Ascending aorta (tissue), 2 donors: ENCODE measurements at places on chromosomes 7 and 10.

DNA sequence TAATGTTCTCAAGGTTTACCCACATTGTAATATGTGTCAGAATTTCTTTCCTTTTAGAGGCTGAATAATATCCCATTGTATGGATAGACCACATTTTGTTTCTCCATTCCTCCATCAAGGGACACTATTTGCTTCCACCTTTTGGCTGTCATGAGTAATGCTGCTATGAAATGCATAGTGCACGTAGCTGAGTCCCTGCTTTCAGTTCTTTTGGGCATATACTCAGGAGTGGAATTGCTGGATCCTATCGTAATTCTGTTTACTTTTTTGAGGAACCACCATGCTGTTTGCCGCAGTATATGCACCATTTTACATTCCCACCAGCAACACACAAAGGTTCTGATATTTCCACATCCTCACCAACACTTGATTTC lies 60.0 kb downstream of the PRF1 start:
- H3K4me3 ChIP-seq = no peak overlapping the region
- H3K36me3 ChIP-seq = peaks cover 6% of the 10 kb centered on the region
- H3K4me1 ChIP-seq = no peaks in the 10 kb centered on the region
- no peak overlapping the region for H3K27ac ChIP-seq
- DNase-seq = no peak

GRCh38 chr10:20202337-20202736 lies 386.1 kb downstream of the PLXDC2 start:
- H3K4me1 ChIP-seq = no peaks in the 10 kb centered on the region
- H3K27ac ChIP-seq = no peak overlapping the region
- no peak for DNase-seq
- no peaks in the 10 kb centered on the region for H3K27me3 ChIP-seq
- no peak overlapping the region for H3K4me3 ChIP-seq

DNA sequence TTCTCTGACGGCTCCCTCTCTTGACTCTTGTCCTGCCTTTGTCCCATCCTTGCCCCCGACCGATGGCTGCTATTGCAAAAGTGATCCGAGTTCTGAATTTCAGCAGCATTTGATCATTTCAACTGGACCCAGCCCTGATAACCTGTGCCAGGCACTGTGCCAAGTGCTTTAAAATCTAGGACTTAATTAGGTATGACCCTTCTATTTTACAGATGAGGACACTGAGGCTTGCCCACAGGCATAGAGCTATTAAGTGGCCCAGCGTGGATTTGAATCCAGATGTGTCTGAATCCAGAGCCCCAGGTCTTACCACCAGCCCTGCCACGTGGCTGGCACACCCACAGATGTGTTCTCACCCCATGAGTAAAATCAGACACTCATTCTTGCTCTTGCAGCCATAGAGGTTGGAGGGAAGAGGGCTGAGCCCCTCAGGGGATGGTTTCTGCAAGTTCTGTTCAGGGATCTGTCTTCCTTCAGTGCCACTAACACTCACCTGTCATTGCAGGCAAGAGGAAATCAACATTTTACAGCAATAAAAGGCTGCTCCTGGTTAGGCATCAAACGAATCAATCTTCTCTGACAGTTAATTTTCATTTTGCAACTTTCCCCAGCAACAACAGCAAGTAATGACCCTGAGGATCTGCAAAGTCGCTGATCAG lies 101.2 kb downstream of the GRID1 start:
- no peaks in the 10 kb centered on the region for H3K27me3 ChIP-seq
- no peaks in the 10 kb centered on the region for H3K4me1 ChIP-seq
- H3K4me3 ChIP-seq = no peak overlapping the region
- no peak for DNase-seq
- no peaks in the 10 kb centered on the region for H3K36me3 ChIP-seq
- H3K27ac ChIP-seq = no peak overlapping the region

GRCh38 chr10:128612195-128612594 lies 486.0 kb upstream of the MKI67 start:
- no peak overlapping the region for H3K4me3 ChIP-seq
- H3K36me3 ChIP-seq = no peaks in the 10 kb centered on the region
- H3K27me3 ChIP-seq = no peaks in the 10 kb centered on the region
- no peak overlapping the region for H3K27ac ChIP-seq

GRCh38 chr7:40948239-40948638 lies 754.7 kb downstream of the INHBA start:
- no peaks in the 10 kb centered on the region for H3K4me1 ChIP-seq
- no peaks in the 10 kb centered on the region for H3K36me3 ChIP-seq
- no peak overlapping the region for H3K4me3 ChIP-seq
- no peak overlapping the region for H3K27ac ChIP-seq
- DNase-seq = no peak
- H3K27me3 ChIP-seq = no peaks in the 10 kb centered on the region

GRCh38 chr7:3917436-3917835 lies 616.4 kb downstream of the SDK1 start:
- no peak for DNase-seq
- H3K27ac ChIP-seq = no peak overlapping the region
- H3K4me3 ChIP-seq = no peak overlapping the region
- no peaks in the 10 kb centered on the region for H3K36me3 ChIP-seq

- DNase-seq = no peak
- no peaks in the 10 kb centered on the region for H3K36me3 ChIP-seq
- no peak overlapping the region for H3K27ac ChIP-seq
- peak overlapping the region; percentile 97 for H3K4me3 ChIP-seq
- no peaks in the 10 kb centered on the region for H3K27me3 ChIP-seq
Observed at GRCh38 chr7:37921876-37922275, 1.4 kb downstream of the EPDR1 start.

- H3K4me1 ChIP-seq = no peaks in the 10 kb centered on the region
- DNase-seq = no peak
- no peak overlapping the region for H3K4me3 ChIP-seq
- H3K27me3 ChIP-seq = no peaks in the 10 kb centered on the region
Observed at GRCh38 chr7:45646207-45646821, 72.1 kb downstream of the ADCY1 start.

- DNase-seq = no peak
- no peak overlapping the region for H3K4me3 ChIP-seq
- no peaks in the 10 kb centered on the region for H3K36me3 ChIP-seq
- no peaks in the 10 kb centered on the region for H3K4me1 ChIP-seq
- no peak overlapping the region for H3K27ac ChIP-seq
Observed at GRCh38 chr7:43136064-43136463, 23.6 kb downstream of the HECW1 start.

DNA sequence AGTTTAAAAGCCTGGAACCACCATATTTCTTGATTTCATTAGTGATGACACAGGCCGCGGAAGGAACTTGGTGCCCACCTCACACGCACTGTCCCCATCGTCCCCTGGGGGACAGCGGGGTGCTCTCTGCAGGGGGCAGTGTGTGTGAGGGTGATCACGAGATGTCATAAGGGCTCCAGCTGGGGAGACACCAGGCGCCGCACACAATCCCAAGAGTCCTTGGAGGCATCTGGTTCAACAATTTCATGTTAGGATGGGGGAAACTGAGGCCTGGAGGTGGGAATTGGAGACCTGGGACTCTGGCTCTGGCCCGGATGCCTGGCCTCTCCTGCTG lies 66.4 kb downstream of the ELFN1 start:
- no peak overlapping the region for H3K27ac ChIP-seq
- H3K4me1 ChIP-seq = no peaks in the 10 kb centered on the region
- no peak overlapping the region for H3K4me3 ChIP-seq
- H3K36me3 ChIP-seq = no peaks in the 10 kb centered on the region
- H3K27me3 ChIP-seq = no peaks in the 10 kb centered on the region
- DNase-seq = no peak

GRCh38 chr10:72552857-72553256 lies 73.0 kb downstream of the MICU1 start:
- H3K36me3 ChIP-seq = peaks cover 32% of the 10 kb centered on the region
- no peak overlapping the region for H3K27ac ChIP-seq
- no peaks in the 10 kb centered on the region for H3K27me3 ChIP-seq
- DNase-seq = no peak

- DNase-seq = no peak
- H3K36me3 ChIP-seq = peaks cover 51% of the 10 kb centered on the region
- peak overlapping the region; percentile 33 for H3K27ac ChIP-seq
Observed at GRCh38 chr10:32038777-32039176, 17.4 kb downstream of the KIF5B start.

DNA sequence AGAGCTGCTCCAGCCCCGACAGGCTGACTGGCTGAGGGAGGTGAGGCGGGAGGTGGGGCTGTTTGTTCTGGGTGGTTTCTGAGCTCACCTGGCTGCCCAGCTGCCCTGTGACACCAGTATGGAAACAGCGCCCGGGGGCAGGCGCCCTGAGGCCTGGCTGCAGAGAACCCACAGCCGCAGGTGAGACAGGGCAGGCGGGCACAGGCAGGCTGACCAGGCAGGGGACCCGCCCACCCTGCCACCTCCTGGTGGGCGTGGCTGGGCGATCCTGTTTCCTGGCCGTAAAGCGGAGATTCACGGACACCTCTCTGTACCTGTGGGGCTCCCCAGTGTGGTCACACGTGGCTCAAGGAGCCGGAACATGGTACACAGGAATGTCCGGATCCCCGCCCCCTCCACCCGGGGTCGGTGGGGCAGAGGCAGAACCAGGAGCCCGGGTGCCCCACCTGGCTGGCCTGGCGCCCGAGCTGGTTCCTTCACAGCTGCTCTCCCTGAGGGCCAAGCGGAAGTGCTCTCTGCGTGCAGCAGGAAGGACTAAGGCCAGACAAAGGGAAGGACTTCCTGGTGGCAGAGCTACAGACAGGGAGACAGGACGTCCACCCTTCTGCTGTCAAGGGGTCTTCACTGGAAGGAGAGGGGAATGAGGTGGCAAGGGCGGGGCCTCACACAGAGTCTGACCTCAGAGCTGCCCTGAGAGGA lies 3.9 kb downstream of the MICALL2 start:
- no peak overlapping the region for H3K4me3 ChIP-seq
- no peak overlapping the region for H3K27ac ChIP-seq
- DNase-seq = no peak
- no peaks in the 10 kb centered on the region for H3K27me3 ChIP-seq
- H3K36me3 ChIP-seq = no peaks in the 10 kb centered on the region

- no peaks in the 10 kb centered on the region for H3K36me3 ChIP-seq
- H3K4me3 ChIP-seq = no peak overlapping the region
- DNase-seq = no peak
- no peaks in the 10 kb centered on the region for H3K4me1 ChIP-seq
Observed at GRCh38 chr10:117980755-117981702, 65.7 kb downstream of the RAB11FIP2 start.

- no peak for DNase-seq
- no peak overlapping the region for H3K27ac ChIP-seq
- H3K36me3 ChIP-seq = no peaks in the 10 kb centered on the region
- H3K27me3 ChIP-seq = no peaks in the 10 kb centered on the region
- no peak overlapping the region for H3K4me3 ChIP-seq
- no peaks in the 10 kb centered on the region for H3K4me1 ChIP-seq
Observed at GRCh38 chr7:111405621-111406020, 156.7 kb downstream of the IMMP2L start.
